Mesenteric fat pad (tissue), 1 donor: ENCODE measurements at places on chromosomes 3 and 15. TPM values are rescaled to one million over a fixed set of nuclear protein-coding genes. Genes with fewer than 3 reads are reported as not detected.

- no peak for DNase-seq
Observed at GRCh38 chr3:174242311-174243041, 616.7 kb upstream of the NAALADL2 start.

- no peak for DNase-seq
Observed at GRCh38 chr3:129663930-129664646, 57.6 kb upstream of the PLXND1 start.

Gene SKOR1
- total RNA-seq, result 0.26 TPM

Gene SPATA12
- total RNA-seq, result not detected

- DNase-seq, result no peak
Observed at GRCh38 chr3:39234651-39235050, 42.3 kb upstream of the XIRP1 start.

Gene TTLL13
- total RNA-seq, result not detected

GRCh38 chr3:34260271-34261000 is 462.0 kb downstream of the PDCD6IP start:
- no peak for DNase-seq

DNA sequence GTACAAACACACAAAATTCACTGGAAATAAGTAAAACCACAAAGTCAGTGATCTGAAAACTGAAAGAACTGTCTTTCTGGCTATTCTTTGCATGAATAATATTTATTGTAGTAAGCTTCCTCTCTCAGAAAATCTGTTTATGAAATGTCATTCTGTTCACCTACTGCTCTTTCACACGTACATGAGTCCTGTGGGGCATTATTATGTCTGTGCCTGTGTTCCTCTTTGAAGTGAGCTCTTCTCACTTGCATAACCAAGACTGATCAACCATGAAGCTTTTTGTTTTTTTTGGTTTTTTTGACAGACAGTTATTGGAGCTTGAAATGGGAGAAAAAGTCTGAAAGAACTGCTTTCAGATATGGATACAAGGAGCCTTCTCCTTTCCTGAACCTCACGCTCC is 195.8 kb downstream of the PLCH1 start:
- no peak for DNase-seq

Gene FAM3D
- 0.51 TPM for total RNA-seq

DNA sequence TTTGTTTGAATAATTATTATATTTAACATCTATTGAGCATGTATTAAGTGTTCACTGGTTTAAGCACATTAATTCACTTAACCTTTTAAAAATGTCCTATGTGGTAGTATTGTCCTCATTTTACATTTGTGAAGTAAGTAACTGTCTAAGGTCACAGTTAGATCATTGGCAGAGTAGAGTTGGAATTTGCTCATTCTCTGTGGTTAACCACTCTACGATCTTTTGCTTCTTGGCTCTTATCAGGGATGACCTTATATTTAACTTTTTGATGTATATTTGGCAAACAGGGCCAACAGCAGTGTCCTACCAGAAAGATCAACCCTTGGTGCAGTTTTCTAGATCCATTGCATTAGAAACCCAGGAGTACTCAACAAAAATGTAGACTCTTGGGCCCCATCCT is 34.0 kb downstream of the PXK start:
- DNase-seq, result no peak

Gene CD80
- total RNA-seq, result 1.3 TPM

DNA sequence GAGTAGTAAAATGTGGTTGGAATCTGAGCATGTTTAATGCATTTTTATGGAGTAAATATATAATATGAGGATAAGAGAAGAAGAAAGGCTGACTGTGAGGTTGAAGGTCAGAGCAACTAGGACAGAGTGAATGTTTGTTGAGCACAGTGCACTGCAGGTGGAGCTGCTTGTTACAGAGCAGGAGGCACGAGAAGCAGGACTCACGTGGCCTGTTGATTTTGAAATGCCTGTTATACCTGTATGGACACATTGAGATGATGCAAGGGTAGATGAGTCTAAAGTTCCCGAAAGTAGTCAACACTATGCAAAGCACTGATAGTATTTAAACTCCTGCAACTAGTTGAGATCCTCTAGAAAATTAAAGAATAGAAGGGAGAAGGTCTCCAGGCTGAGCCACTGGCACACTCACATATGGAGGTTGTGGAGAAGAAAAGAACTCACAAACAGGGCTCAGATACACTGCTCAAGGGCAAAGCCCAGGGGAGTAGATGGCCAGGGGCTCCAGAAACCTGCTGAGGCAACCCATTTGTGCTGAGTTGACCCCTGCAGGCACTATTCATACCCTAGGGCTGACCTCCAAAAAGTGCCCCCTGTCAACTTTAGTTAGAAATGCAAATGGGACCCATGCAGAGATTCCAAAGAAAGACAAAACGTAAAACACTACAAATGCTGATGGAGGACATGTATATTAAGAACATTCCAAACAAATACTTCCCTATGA is 541.5 kb downstream of the GABRG3 start:
- DNase-seq, result no peak

DNA sequence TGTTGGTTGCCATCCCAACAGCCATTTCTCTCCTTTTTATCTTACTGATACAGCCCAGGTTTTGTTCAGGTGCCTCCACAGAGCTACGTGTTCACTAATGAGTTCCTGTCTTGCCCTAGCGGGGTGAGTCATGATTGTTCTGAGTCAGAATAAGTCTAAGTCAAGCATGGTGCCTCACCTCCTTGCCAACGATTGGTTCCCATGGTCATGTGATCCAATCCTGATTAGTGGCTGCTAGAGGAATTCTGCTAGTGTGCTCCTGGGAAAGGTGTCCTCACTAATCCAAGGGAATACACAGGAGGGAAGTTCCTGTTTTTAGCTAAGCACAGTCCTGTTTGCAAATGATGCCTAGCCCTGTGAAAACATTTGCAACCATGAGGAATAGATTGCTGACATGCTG is 99.8 kb downstream of the NSUN3 start:
- DNase-seq, result no peak

DNA sequence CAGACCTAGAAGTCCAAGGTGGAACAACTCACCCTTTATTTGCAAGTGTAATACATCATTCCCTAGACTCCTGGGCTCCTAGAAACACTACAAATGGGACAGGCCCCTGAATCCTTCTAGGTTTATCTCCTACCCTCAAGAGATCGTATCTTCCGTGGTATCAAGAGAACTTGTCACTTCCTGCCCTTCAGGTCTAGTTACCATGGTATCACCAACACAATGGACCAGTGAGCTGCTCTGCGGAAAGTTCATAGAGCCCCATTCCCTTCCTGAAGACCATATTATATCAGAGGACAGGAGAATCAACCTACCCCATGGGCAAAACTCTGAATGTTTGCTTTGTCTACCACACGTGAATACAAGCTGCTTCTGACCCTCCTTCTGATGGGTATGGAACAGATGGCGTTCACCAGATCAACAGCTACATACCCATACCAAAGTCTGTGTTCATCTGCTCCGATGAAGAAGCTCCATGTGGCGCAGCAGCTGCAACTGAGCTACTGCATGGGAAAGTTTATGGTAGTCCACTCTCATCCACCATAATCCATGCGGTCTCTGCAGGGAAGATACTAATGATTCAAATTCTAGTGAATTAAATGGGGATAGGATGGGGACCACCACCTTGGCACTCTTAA is 84.6 kb upstream of the KLF13 start:
- no peak for DNase-seq

Gene CCDC50
- 120 TPM for total RNA-seq

Gene SLC28A1
- 0.19 TPM for total RNA-seq

DNA sequence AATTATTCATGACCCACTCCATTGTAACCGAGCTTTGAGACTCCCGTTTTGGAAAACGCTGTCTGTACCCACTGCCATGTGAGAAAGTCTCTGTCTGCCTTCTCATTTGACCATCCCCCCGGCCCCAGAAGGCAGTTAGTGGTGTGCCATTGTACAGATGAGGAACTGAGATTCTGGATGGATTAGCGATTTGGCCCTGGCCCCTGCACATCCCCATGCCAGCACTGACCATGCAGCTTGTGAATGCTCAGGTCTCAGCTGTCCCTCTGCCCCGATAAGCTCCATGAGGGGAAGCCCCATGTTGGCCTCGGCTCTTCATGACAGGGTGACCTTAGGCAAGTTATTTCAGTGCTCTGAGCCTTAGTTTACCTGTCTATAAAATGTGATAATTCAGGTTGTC is 153.0 kb upstream of the SMAD3 start:
- DNase-seq, result peak; percentile 59

DNA sequence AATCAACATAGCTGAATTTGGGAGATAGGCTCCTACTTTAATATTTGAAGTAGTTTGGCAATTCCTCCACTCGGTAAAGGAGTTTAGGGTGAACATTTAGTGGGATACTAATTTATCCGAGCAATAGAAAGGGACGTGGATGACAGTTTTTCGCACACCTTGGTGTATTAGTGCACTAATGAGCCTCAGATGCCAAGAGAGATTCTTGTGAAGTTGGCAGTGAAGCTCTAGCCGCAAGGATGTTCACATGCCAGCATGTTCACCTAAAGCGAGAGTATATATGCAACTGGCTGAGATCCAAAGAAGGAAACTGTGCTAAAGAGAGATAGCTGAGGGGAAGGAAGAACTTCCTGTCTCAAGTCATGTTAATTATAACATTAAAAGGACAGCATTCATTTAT is 58.5 kb downstream of the TGFBR2 start:
- DNase-seq, result no peak

- DNase-seq, result no peak
Observed at GRCh38 chr3:99639579-99639978, 1.2 kb downstream of the COL8A1 start.

Gene MUC13
- total RNA-seq, result 0.58 TPM

- no peak for DNase-seq
Observed at GRCh38 chr15:29880886-29881285, 58.6 kb upstream of the TJP1 start.

DNA sequence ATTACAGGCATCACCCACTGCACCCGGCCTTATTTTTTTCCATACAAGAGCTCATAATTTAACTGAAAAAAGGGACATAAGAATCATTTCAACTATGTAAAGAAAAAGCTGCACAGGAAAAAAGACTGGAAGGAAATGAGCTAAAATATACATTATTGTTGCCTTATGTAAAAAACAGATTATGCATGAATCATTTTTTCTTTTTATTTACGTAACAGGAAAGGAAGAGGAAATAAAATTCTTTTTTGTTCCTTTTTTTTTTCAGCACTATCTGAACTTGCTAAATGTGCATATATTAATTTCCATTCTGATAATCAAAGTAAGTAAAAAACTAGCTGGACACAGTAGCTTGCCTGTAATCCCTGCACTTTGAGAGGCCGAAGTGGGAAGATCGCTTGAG is 12.1 kb downstream of the KIF9 start:
- no peak for DNase-seq

DNA sequence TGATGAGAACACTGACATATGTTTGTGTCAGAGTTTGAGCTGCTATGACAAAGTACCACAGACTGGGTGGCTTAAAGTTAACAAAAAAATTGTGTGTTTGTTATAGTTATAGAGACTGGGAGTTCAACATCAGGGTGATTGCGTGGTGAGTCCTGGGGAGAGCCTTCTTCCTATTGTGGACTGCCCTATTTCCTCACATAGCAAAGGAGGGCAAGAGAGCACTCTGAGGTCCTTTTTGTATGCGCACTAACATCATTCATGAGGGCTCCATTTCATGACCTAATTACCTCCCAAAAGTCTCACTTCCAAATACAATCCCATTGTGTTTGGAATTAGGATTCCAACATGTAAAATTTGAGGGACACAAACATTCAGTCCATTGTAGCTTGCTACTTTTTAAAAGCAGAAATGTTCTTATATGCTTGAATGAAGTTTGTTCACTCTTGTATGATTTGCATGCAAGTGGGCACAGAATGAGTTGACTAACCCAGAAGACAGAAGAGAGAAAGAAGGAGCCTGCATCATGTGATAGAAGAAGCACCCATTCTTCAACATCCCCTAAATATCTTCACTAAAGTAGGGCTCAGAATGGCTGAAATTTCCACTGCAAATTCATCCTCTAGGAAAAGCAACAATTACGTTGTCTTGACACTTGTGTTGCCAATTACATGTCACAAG is 18.9 kb upstream of the ALCAM start:
- no peak for DNase-seq

DNA sequence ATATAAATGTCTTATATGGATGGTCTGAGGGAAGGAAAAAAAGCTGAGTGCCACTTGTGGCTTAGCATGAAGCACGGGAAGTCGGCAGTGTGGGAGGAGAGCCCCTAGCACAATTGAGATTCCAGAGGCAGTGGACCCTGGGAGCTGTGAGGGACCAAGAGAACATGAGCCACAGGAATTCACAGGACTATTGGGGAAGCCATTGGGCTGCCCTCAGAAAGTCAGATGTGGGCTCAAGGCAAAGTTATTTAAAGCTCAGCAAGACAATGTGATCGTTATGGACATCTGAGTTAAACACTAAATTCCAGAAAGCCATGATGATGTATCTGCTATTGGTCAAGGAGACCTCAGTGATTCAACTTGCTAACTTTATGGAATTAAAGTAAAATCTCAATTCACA is 380.8 kb upstream of the IL12A start:
- DNase-seq, result no peak

Gene RLBP1
- total RNA-seq, result not detected

Gene DPPA4
- total RNA-seq, result not detected

DNA sequence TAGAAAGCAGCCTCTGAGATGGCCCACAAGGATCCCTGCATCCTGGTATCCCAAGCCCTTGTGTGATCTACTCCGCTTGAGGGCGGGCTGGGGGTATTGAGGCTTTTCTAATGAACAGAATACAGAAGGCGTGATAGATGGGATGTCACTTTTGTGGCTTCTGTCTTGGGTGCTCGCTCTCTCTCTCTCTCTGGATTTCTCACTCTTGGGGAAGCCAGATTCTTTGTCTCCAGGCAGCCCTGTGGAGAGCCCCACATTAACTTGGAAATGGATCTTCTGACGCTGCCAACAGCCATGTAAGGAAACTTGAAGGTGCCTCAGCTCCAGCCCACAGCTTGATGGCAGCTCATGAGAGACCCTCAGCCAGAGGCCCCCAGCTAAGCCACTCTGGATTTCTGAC is 26.9 kb upstream of the SEC62 start:
- DNase-seq, result no peak

Gene TJP1
- total RNA-seq, result 89.6 TPM

Gene MYL3
- 2.6 TPM for total RNA-seq

DNA sequence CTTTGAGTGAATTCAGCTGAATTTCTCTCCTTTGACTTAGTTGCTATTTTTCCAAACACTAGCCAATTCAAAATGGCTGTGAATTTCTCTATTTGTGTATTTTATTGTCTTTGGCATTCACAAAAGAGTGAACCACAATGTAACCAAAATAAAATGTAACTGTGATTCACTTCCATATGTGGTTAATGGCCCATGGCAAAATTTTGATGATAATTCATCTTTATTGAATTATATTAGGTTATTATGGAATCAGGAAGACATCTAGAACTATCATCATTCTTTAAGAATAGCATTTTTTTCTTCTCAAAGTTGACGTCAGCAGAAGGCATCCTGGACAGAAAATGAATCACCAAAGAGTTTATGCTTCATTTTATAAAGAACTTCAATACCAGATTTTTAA is 705.3 kb upstream of the NAALADL2 start:
- no peak for DNase-seq
